Kidney epithelial cell (primary cell): ENCODE measurements at places on chromosomes 7 and 10.

- DNase-seq, result no peak
These were observed 246.7 kb downstream of the KLF6 start for GRCh38 chr10:3538291-3538655.

DNA sequence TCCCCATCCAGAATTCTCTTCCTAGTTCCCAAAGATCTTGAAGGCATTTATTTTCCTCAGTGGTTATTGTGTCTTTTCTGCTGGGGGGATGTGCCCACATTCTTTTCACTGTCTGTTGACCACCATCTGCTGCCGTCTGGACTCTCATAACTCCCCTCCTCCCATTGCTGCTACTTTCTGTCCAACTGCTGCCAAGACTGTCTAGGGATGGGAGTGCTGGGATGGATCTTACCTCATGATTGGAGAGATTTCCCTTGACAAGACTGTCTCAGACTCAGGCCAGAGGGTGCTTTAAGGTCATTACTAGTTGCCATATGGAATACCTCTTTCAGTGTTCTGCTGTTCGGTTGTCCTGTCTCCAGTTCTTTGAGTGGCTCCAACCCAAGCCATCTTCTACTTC lies 141.6 kb downstream of the C1GALT1 start:
- DNase-seq, result no peak

DNA sequence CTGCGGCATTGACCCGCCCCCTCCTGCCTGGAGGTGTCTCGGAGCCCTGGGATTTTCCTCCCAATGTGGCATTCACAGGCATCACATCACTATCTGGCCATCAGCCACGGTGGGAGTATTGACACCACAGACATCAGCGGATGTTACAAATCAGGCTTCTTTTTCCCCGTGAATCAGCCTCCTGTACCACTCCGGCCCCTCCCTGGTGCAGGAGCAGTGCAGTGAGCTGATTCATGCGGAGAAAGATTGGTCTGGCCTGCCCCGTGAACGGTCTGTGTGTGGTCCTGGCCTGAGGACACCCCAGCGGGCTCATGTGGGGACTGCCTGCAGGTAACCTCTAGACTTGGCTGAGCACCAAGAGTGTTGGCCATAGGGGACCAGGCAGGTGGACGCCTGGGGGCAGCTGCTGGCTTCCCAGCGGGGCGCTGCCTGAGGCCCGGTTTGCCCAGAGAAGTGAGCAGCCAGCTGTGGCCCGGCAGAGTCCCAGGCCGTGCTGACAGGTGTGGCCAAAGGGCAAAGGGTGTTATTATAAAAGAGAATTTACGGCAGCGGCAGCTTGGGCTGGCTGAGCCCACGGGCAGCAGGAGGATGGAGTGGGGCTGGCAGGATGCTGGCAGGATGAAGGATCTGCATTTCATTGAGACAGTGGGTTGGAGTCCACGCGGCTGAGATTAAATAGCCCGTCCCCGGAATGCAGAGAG lies 32.1 kb upstream of the GNA12 start:
- DNase-seq, result peak; percentile 91

DNA sequence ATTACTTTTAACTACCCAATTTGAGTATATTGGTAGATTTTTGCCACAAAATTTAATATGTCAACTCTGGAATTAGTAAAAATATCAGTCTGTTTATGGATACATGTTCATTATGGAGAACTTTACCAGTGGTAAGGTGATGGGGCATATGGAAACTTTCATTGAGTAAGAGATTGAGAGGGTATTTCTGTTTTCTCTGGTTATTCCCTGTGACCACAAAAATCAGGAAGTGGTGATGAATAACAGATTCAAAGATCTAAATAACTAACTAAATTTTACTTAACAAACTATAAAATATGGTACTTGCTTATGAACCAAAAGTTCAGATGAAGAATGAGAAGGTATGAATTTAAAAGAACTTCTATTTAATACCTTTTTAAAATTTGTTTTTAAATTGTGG lies 22.1 kb upstream of the STEAP4 start:
- DNase-seq, result no peak

GRCh38 chr10:133013463-133013862 lies 71.1 kb upstream of the CFAP46 start:
- no peak for DNase-seq

GRCh38 chr7:4681886-4682620 lies at the start of gene FOXK1:
Gene FOXK1, plus strand, starts transcription at chr7:4682295. Its CDS starts 14 bp downstream, at chr7:4682309.
- no peak for DNase-seq

- DNase-seq, result no peak
These were observed 88.6 kb downstream of the USP6NL start for GRCh38 chr10:11522821-11523245.
